Bronchial epithelial cell (primary cell): ENCODE measurements at places on chromosomes 2 and 18.
A peak's percentile ranks its signal among the peaks of the same experiment; 100 is the strongest.

DNA sequence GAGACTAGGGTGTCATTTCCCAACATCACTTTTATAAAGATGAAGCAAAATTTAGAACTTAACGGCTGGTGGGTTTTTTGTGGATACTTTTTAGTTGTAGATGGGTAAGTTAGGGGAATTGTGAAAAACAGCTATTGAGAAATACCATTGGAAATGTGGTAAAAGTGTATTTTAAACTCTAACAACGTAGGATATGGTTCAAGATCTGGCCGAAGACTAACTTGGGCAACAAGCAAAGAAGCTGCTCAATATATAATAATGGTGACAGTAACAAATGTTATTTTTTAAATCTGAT lies 1.6 kb downstream of the DNAH7 start:
- no peak for DNase-seq

GRCh38 chr18:51498085-51498855 lies 300.8 kb upstream of the MEX3C start:
- DNase-seq, result no peak

- no peak for DNase-seq
Measured at GRCh38 chr2:165905269-165905668, 48.3 kb downstream of the TTC21B start.

GRCh38 chr2:118202707-118203303 lies 114.5 kb downstream of the INSIG2 start:
- peak; percentile 41 for DNase-seq

- DNase-seq, result peak; percentile 17
Measured at GRCh38 chr2:172856606-172857005, 121.0 kb downstream of the RAPGEF4 start.

GRCh38 chr2:149528983-149529382 lies 58.6 kb downstream of the MMADHC start:
- DNase-seq, result no peak

- DNase-seq, result no peak
Measured at GRCh38 chr2:197596766-197597165, 78.6 kb downstream of the RFTN2 start.

DNA sequence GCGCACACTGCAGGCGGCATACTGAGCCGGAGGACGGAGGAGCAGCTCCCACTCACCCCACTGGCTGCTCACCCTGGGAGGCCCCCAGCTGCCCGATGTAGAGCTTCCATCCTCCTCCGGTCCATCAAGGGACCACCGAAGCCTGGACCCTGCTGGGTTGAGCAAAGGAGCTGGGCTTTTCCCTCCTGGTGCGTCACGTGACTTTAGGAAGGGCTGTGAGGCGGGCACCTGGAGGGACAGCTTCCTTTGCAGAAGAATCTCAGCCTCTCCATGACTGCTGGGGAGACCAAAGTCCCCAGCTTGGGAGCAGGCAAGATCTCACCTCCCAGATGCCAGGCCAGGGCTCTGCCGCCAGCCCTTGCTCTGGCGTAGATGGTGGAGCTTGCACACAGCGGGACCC lies 102.7 kb downstream of the TWIST2 start:
- DNase-seq, result no peak

DNA sequence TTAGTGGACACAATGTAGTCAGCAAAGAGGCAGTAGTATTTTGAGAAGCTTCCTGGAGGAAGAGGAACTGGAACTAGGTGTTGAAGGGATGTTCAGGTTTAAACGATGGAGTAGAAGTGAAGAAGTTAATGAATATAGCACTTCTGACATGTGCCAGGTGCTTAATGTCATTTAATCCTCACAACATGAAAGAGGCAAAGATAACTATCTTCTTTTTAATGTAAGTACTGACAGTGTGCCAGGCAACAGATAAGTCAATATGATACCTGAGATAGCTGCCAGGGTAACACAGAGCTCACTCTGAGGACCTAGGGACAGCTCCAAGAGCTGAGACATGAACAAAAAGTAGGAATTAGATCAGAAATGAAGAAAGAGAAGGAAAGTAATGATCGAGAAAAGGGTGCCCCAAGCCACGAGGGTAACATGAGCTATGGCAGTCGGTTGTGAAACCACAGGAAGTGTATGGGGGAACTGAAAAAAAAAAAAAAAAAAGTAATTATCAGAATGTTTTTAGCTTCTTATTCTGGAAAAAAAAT lies 140.7 kb downstream of the RNF144A start:
- DNase-seq, result no peak

DNA sequence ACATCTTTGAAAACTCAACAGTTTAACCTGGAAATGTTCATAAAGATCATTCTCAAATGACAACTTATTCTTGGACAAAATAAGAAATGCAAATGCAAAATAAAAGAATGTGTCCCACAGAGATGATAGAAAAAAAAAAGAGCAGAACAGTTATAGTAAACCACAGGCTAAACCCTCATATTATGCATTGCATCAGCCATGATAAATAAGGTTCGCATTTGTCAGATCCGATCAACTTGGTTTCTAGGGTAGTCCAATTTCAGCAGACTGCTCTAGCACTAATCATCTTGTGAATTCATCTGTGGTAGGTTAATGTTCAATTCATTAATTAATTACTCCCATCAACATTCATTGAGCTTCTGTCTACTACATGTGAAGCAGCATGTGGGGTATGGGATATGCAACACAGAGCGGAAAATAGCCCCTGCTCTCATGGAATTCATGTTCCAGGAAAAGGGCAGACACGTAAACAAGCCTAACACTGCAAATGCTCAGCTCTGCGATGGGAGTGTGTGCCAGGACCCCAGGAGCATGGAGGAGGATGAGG lies 316.2 kb upstream of the REV1 start:
- DNase-seq, result no peak

GRCh38 chr2:237341872-237342271 lies 72.1 kb downstream of the COL6A3 start:
- peak; percentile 13 for DNase-seq

- no peak for DNase-seq
Measured at GRCh38 chr2:45117383-45117782, 108.1 kb upstream of the SIX2 start.

DNA sequence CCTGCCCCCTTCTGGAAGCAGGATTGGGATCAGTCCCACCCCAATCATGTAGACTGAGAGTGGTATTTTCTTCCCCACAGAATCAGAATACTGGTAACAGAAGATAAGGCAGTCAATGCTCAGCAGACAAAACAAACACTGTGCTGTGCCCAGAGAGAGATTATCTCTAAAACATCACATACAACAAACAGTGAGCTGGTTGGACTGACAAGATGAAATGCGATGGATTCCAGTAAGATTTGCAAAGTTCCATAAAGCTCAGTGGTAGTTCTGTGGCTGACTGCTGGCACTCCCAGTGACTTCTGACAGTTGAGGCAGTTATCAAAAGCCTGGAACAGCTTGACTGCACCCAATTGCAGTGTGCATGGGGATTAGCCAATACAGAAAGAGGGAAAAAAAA lies 311.5 kb upstream of the MGAT5 start:
- DNase-seq, result no peak

DNA sequence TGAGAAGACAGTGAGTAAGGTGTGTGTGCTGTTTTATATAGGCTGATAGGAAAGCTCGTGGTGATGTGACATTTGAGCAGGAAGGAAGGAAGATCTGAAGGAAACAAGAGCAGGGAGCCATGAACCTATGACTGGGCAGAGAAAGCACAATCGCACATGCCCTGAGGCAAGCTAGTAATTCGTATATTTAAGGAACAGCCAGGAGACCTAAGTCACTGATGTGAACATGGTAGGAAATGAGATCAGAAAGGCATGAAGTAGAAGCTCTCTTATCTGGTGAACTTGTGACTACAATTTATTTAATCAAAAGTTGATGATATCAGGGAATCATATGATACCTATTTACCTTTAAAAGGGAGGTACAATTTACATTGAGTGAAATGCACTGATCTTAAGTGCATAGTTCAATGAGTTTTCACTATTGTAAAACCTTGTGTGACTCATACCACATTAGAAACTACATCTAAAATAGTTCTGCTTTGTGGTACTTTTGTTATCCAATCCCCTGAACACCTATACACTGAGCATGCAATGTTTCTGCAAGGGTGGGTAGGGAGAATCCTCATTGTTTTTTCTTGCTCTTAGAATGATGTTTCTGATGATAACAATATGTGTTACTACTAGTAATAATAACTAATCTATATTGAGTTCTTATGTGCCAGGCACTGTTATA lies 67.5 kb downstream of the GALNT13 start:
- DNase-seq, result no peak

DNA sequence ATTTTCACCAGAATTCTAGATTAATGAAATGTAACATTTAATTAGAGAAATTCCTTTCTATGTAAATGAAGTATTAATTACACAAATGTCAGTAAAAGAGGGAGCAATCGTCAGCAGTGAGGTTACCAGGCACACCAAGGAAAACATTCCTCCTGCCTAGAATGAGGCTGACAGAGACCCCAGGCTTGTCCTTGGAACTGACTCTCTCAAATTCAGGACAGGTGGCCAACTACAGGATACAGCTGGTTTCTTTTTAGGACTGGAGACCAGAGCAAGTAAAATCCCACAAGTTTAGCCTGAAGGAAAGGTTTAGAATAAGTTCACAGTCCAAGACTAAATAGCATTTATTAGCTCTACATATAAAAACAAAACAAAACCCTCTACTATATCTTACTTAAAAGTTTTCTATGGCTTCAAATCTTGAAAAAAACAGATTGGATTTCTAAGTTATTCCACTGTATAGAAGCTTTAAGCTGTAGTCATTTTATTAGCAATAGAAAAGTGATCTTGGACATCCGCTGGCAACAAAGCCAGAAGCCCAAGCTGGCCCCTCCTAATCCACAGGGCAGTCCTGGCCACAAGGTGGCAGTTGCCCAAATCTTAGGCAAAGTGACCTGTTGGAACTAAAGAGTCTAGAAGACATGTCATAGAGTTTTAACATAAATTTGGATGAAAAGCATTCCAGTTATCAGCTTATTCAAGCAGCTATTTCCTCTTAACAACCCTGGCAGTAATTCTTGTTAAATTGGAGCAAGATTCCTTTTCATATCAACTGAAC lies 81.0 kb downstream of the SP3 start:
- peak; percentile 33 for DNase-seq

GRCh38 chr2:229090225-229090624 lies 180.9 kb downstream of the PID1 start:
- DNase-seq, result peak; percentile 42

DNA sequence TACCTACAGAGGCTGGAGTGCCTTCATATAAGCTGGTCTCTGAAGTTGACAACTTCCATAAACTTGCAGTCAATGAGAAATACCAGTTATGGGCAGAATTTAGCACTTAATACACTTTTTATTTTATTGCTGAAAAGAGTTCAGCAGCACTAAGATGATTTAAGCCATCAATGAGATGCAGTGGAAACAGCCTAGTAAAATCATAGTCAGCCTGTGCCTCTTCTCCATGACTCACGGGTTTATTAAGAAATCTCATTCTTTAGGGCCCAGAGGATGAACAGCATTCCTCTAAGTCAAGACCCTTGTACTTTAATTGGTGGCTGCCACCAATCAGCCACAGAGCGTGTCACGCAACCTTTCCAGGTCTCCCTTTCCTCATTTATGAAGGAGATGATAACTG lies 1357.9 kb upstream of the CELF4 start:
- DNase-seq, result peak; percentile 19

DNA sequence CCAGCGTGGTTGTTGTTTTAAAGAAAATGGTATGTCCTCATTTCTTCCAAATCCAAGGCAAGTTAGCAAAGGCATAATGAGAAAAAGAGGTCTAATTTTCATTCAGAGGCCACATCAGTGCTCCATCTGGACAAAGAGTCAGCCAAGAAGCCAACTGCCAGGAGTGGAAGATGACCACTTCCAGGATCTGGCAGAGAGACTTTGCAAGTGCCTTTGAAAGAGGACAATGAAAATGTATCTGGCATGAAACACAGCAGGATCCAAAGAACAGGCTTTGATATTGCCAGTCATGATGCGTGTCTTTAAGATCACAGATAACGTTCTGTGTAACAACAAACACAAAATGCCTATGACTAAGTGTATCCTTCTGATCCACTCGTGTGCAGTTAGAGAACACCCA lies 82.8 kb downstream of the AFF3 start:
- DNase-seq, result no peak

- peak; percentile 24 for DNase-seq
Measured at GRCh38 chr2:204483608-204484081, 61.6 kb upstream of the PARD3B start.

- DNase-seq, result peak; percentile 16
Measured at GRCh38 chr2:121309801-121310200, 24.8 kb upstream of the TFCP2L1 start.

- no peak for DNase-seq
Measured at GRCh38 chr2:173467751-173468150, 113.1 kb downstream of the CDCA7 start.

- no peak for DNase-seq
Measured at GRCh38 chr2:210681491-210681890, 125.1 kb downstream of the CPS1 start.

- no peak for DNase-seq
Measured at GRCh38 chr18:8416212-8417019, 192.8 kb upstream of the RAB12 start.

DNA sequence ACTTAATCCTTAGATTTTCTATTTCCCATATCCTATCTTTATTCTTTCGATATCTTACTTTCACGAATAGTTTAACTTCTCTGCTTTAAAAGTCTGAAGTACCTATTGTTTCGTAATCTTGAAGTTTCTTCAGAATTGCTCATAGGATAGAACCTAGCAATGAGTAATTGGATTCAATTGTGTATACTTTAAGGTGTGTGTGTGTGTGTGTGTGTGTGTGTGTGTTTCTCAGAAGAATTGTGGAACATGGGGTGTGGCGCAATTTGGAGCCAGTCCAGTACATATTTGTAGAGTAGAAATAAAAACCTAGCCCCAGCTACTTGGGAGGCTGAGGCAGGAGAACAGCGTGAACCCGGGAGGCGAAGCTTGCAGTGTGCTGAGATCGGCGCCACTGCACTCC lies 897.6 kb downstream of the BCL11A start:
- DNase-seq, result peak; percentile 97

DNA sequence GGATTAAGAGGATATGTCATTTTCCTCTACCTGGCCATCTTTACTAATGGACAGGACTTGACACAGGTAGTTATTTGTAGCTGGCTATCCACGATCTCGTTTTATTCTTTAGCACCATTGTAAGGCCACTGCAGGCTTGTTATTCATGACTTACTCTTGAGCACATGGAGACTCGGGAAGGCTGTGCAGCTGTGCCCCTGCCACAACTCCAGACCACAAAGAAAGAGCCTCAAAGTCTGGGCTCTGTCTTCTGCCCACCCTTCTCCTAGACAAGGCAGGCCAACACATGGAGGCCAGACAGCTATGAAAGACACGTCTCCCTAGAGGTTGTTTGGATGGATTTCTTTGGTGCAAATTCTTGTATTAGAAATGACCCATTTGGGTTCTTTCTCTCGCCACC lies 133.8 kb downstream of the NAPG start:
- no peak for DNase-seq

GRCh38 chr2:203550266-203550665 lies 15.2 kb upstream of the RAPH1 start:
- no peak for DNase-seq

- peak; percentile 98 for DNase-seq
Measured at GRCh38 chr2:19073522-19073921, 284.9 kb downstream of the OSR1 start.

DNA sequence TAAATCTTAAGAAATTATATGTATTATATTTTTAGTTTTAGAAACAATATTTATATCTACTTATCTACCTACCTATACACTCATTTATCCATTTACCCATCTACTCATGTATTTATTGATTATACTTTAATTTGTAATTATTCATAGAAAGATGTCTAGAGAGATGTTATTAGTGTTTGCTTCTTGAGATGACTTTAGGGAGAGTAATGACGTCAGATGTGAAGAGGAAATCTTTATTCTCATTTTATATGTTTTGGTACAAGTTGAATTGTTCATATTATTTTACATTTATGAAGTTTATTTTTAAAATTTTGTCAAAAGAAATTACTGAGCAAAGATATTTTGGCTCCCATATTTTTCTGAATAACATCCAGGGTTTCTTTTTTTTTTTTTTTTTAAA lies 271.3 kb upstream of the SLC8A1 start:
- DNase-seq, result no peak
